ENCODE measurements at places on chromosomes 3 and 15.

DNA sequence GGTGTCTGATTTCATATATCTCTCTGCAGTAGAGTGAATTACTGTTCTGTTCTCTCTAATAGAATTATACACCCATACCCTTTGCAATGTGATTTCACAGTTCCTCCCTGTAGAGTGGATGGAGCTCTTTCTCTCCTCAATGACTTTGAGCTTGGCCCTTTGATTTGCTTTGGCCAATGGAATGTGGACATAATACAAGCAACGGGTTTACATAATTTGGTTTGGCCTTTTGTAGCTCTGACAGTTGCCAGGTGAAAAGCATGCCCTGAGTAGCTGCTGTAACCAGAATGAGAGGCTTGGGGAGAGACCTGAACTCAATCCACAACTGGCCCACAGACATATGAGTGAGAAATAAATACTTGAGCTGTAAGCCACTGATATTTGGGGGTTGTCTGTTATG, 32.1 kb downstream of the ZDHHC23 start:
- DNase-seq: no peak

DNA sequence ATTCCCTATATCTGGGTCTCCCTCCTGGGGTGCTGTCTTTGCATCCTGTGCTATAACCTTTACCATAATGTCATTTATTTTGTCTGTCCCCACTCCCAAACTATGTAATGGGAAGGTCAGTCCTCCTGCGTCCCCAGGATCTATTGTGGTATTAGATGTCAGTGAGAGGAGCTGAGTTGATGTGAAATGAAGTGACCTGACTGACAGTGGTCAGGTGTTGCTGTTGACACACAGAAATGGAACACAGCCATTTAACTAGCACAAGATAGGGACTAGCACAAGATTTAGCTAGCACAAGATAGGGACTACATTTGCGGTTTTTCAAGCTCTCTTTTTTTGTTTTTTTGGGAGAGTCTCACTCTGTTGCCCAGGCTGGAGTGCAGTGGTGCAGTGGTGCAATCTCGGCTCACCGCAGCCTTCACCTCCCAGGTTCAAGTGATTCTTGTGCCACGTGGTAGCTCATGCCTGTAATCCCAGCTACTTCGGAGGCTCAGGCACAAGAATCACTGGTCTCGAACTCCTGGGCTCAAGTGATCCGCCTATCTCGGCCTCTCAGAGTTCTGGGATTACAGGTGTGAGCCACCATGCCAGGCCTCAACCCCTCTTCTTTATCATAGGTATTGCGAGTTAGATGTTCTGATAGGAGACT, 5.2 kb downstream of the NGRN start:
- no peak for DNase-seq

DNA sequence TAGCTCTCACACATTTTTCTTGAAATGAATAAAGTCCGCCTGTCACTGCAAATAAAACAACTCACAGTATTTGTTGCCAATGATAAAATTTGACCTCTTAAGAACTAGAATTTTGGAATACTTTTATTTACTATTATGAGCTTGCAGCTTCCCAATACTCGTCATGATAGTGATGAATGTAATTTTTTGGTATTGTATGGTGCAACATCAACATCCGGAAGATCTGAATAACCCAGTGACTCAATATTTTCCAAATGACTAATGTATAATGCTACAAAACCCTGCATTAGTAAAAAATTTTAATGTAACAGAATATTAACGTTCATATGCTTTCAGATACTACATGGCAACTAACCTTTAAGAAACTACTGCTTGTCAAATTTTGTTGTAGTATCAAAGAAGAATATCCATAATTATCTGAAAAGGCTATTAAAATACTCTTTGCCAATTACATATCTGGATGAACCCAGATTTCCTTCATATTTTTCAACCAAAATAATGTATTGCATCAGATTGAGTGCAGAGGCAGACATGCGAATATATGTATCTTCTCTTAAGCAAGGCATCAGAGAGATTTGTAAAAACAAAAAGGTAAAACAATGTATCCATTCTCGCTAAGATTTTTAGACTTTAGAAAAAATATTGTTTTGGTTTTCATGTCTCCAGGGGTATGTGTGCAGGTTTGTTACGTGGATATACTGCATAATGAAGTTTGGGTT, 95.3 kb downstream of the IGF2BP2 start:
- no peak for DNase-seq

DNA sequence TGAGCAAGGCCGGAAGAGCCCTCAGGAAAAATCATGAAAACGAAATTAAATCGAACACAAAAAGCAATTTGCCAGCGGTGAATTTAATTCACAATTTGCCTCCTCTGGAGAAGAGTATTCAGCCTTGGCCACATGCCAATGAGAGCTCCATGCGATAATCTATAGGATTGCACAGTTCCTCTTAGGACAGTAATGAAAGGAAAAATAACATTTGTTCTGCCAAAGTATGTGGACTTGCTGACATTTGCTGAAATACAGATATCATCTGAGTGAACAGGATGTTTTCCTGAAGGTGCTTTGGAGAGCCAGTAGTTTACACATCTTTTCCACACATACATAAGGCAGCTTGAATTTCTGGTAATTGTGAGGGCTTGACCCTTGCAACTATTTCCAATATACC, 188.6 kb upstream of the PDZRN3 start:
- no peak for DNase-seq

DNA sequence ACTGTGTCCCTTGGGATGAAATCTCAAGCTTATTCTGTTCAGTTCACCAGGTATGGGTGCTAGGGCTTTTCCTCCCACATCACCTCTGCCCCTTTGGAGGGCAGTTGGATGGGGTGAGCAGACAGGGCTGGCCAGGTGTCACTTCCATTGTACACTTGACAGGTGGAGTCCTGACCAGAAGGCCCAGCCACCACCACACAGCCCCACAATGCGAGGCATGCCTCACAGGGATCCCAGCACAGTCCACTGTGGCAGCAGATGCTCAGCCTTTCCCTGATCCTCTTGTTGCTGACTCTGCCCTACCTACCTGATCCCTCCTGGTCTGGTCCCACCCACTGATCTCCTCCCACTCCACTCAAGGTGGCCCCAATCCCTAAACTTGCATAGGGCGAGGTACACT, 88.2 kb downstream of the ANP32A start:
- no peak for DNase-seq

DNA sequence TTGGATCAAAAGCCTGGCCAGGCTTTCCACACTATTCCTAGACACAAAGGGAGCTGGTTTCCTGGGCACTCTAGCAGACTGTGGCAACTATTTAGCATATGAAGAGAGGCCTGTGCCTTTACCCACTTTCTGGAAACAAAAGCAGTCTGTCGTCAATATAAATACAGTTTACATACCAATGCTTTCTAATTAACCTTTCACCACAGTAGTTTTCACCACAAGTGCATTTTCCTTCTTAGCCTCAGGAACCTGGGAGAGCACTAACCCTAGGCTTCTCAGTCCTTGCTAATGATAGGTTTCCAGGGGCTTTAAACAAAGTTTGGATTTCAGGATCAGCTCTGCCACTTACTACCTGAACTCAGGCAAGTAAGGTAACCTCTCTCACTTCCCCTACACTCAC, 499.1 kb downstream of the MAGI1 start:
- no peak for DNase-seq

DNA sequence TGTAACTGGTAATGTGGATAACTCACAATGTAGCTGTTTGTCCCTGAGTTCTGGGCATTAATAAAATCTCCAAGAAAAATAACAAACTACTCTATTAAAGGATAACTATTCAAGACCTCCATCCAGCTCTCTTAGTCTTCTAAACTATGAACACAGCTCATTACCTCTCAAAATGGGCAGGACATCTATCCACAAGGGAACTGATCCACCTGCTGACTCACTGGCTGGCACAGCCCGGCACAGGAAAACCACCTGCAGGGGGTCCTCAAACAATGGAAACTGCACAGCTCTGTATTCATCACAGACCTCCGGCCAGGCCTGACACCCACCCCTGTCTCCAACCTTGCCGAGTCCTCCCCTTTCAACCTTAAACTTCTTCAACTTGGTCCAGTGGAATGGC, 255.4 kb downstream of the TJP1 start:
- no peak for DNase-seq

GRCh38 chr3:117054556-117054955, 345.0 kb downstream of the TUSC7 start:
- no peak for DNase-seq

DNA sequence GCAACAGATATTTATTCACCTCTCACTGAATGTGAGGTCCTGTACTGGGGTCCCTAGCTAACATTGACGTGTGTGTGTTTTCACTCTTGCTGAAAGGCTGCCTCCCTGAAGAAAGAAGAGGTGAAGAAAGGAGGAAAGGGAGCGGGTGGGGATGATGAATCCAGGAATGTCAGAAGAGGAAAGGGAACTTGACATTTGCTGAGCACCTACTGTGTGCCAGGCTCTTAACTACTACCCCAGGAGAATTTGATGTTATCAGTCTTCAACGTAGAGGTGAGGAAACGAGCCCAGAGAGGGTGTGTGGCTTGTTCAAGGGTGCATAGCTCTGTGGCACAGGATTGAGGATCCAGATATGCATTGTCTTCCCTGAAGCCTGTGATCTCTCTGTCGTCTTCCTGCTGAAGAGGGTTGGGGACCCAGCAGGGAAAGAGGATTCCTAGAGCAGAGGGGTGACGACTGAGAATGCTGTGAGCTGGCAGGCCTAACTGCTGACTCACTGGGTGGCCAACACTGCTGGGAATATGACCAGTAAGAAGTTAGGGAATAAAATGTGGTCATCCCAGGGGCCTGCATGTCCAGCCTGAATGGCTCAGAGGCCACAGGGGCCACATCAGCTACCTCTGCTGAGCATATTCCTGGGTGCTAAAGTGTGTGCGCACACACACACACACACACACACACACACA, 6.6 kb upstream of the ATP2B2 start:
- DNase-seq: no peak

DNA sequence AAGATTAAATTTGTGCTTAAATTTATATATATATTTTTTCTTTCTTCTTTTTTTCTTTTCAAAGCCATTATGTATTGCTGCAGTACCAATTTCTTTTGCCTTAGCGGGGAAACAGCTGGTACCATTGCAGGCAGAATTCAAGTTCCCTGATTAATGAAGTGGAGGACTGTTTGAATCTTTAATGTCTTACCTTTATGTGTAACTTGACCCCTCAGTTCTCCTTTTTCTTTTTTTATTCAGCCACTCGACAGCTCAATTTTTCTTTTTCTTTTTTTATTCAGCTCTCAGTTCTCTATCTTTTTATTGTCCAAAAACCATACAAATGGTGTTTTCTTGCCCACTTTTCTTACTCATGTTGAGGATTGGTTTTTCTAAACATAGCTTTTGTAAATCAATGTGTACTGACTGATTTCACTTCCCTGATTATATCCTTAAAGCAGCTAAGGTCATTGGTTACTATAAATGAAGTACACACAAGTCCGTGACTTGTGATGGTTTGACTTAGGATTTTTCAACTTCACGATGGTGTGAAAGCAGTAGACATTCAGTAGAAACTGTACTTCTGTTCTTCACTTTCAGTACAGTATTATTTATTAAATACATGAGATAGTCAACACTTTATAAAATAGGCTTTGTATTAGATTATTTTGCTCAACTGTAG, 22.8 kb downstream of the ATP2C1 start:
- DNase-seq: no peak

DNA sequence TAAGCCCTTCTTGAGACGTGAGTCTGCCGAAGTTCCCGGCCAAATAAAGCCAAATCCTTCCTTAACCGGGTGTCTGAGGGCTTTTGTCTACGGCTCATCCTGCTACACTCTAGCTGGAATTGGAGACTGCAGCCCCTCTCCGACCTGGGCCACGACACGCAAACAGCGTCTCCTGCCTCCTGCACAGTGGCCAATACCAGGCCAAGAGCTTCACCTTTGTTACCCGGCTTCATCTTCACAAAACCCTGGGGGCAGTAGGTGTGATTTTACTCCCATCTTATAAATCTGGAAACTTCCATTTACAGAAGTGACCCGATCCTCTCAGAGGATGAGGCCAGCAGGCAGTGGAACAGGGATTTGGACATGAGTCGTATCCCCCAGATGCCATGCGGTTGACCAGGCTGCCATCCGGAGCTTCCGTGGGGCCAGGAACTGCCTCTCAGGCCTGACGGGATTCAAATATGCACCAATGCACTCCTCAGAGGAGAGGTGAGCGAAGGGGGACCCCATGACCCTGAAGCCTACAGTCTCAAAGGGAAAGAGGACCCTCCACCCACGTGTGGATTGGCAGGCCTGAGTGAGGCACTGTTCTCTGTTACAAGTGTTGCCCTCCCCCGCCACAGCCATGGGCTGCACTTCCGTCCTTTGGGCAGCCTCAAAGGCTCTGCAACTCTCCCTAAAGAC, 53.2 kb upstream of the KLF13 start:
- DNase-seq: no peak

DNA sequence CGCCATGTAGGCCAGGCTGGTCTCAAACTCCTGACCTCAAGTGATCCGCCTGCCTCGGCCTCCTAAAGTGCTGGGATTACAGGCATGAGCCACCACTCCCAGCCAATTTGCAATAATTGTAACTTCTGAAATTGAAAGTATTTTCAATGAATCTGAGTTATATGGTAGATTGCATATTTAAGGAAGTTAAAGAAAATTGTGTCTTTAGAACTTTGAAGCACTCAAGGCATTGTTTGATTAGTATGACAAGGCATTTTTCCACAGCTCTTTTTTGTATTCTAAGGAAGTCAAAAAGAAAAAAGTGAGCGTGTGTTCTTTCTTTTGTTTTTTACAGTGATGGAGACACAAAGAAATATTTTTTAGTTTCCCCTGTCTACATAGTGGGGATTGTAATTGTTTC, 15.7 kb upstream of the RPLP1 start:
- no peak for DNase-seq

- no peak for DNase-seq
Observed at GRCh38 chr3:168709073-168709472, 613.3 kb upstream of the GOLIM4 start.

DNA sequence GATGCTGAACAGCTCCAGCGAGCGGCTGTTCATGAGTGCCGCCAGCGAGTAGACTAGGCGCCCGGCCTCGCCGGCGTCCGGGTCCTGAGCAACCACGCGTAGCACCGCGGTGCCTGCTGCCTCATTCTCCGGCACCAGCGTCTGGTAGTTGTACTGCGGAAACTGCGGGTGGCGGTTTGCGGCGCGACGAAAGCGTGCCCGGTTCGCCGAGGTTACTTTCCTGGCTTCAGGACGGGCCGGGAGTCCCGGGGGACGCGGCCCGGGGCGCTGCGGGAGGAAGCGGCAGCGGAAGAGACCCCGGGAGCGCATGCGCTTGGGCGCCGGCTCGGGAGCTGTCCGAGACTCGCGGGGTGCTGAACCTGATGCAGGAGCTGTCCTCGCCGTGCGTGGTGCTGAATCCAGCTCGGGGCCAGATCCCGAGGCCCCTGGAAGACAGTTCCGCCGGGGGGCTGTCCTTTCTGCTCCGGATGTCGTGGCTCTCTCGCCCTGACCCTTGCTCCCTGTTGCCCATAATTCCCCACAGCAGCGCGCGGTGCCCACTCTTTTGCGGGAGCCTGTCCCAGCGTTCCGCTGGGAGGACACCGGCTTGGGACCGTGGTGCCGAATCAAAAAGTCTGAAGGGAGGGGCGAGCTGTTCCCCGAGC, 1.1 kb downstream of the CELSR3 start:
- DNase-seq: no peak

Data from 8988T (cell line).